Ovary (tissue), 10 donors: ENCODE measurements at places on chromosomes 12 and 14. TPM values are rescaled to one million over a fixed set of nuclear protein-coding genes. Genes with fewer than 3 reads are reported as not detected.

The NUBPL gene
- 17.6 TPM for total RNA-seq

The CD9 gene
- total RNA-seq, result 60.7 TPM

The TAS2R42 gene
- total RNA-seq, result not detected

The PPFIA2 gene
- total RNA-seq, result 4.9 TPM

- H3K36me3 ChIP-seq, result no peaks in the 10 kb centered on the region
- H3K4me1 ChIP-seq, result no peaks in the 10 kb centered on the region
- no peak overlapping the region for H3K27ac ChIP-seq
- H3K4me3 ChIP-seq, result no peak overlapping the region
- no peaks in the 10 kb centered on the region for H3K27me3 ChIP-seq
These were observed 251.1 kb upstream of the CAND1 start for GRCh38 chr12:67018105-67018504.

- no peaks in the 10 kb centered on the region for H3K36me3 ChIP-seq
- DNase-seq, result no peak
- no peaks in the 10 kb centered on the region for H3K27me3 ChIP-seq
- H3K4me3 ChIP-seq, result no peak overlapping the region
These were observed 35.5 kb downstream of the PDZRN4 start for GRCh38 chr12:41223600-41223999.

- DNase-seq, result no peak
- no peaks in the 10 kb centered on the region for H3K27me3 ChIP-seq
- H3K4me1 ChIP-seq, result no peaks in the 10 kb centered on the region
- H3K36me3 ChIP-seq, result no peaks in the 10 kb centered on the region
- H3K27ac ChIP-seq, result no peak overlapping the region
These were observed 115.0 kb downstream of the RPAP3 start for GRCh38 chr12:47590771-47591360.

- H3K27ac ChIP-seq, result no peak overlapping the region
- H3K4me1 ChIP-seq, result no peaks in the 10 kb centered on the region
- H3K36me3 ChIP-seq, result no peaks in the 10 kb centered on the region
- no peak overlapping the region for H3K4me3 ChIP-seq
These were observed 249.3 kb downstream of the FUT8 start for GRCh38 chr14:65661865-65662264.

DNA sequence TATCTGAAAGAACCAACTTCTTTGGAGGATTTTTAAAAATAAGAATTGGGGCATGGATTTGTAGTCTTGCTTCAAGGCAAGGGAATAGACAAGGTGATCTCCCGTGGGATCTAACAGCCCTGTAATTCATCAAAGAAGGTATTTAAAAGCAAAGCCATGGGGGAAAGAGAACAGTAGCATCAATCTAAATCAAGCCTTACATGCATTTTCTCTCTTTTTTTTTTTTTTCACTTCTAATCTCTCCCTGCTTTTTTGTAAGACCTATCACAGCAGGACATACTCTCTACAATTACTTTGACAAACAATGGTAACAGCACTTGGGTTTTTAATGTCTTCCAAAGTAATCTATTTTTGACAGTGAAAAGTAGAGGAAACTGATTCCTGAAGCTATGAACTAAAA, 367.9 kb downstream of the PAWR start:
- no peaks in the 10 kb centered on the region for H3K27me3 ChIP-seq
- no peaks in the 10 kb centered on the region for H3K36me3 ChIP-seq
- H3K27ac ChIP-seq, result no peak overlapping the region
- H3K4me3 ChIP-seq, result no peak overlapping the region
- no peaks in the 10 kb centered on the region for H3K4me1 ChIP-seq
- no peak for DNase-seq

DNA sequence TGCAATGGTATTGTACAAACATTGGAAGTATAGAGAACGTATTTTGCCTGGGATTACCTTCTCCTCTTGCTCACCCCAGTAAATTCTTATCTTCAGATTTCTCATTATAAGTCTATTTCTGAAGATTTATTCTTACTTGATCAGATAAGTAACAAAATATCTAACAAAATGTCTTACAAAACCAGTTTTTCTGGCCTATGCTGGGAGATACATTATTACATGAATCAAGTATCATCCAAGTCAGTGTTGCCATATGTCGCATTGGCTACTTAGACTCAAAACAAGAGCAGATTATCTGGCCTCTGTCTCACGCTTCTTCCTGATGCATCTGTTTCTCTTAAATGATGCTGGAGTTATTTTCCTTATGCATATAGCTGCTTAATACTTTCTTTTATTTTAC, 408.5 kb downstream of the CCER1 start:
- no peaks in the 10 kb centered on the region for H3K36me3 ChIP-seq
- no peak overlapping the region for H3K4me3 ChIP-seq
- no peaks in the 10 kb centered on the region for H3K27me3 ChIP-seq
- no peak overlapping the region for H3K27ac ChIP-seq

GRCh38 chr12:39406262-39406661, 36.7 kb downstream of the KIF21A start:
- no peaks in the 10 kb centered on the region for H3K36me3 ChIP-seq
- no peak overlapping the region for H3K27ac ChIP-seq

- no peak overlapping the region for H3K4me3 ChIP-seq
- H3K36me3 ChIP-seq, result no peaks in the 10 kb centered on the region
- no peaks in the 10 kb centered on the region for H3K27me3 ChIP-seq
- no peak overlapping the region for H3K27ac ChIP-seq
- H3K4me1 ChIP-seq, result no peaks in the 10 kb centered on the region
These were observed 97.8 kb downstream of the RBM19 start for GRCh38 chr12:113868365-113868764.

DNA sequence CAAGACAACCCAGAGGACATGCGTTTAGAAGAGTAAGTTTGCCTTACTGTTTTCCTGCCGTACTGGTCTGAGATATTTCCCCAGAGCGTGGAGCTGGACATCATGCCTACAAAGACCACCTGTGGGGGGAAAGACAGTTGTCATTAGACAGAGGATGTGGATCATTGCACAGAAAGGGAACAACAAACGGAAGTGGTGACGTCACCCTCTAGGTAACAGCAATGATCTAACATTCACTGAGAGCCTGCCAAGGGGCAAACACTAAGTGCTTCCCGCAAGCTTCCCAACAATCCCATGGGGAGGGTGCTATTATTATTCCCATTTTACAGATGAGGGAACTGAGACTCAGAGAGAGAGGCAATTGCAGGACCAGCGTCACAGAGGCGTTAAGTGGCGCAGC, 48.5 kb downstream of the SVOP start:
- H3K4me1 ChIP-seq, result no peaks in the 10 kb centered on the region
- no peak for DNase-seq
- H3K27me3 ChIP-seq, result no peaks in the 10 kb centered on the region
- no peak overlapping the region for H3K27ac ChIP-seq
